ENCODE measurements at places on chromosomes 11 and 22.

DNA sequence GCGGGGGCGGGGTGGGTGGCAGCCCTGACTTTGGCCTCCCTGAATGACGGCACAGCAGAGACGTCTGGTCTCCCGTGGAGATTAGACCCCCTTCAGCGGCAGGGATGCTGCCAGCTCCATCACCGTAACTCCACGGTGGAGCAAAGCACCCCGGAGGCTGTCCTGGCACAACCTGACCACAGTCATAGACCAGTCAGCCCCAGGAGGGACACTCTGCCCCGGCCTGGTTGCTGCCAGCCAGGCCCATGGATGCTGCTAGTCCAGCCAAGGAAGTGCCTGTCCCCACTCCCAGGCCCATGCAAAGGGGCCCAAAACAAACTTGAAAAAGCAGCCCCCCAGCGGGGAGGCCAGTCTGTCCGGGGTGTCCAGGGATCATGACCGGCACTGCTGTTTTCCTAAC, 11.5 kb upstream of the ANO1 start:
- DNase-seq, result no peak

- no peak for DNase-seq
Measured at GRCh38 chr22:41508770-41509170, 35.5 kb downstream of the POLR3H start.

DNA sequence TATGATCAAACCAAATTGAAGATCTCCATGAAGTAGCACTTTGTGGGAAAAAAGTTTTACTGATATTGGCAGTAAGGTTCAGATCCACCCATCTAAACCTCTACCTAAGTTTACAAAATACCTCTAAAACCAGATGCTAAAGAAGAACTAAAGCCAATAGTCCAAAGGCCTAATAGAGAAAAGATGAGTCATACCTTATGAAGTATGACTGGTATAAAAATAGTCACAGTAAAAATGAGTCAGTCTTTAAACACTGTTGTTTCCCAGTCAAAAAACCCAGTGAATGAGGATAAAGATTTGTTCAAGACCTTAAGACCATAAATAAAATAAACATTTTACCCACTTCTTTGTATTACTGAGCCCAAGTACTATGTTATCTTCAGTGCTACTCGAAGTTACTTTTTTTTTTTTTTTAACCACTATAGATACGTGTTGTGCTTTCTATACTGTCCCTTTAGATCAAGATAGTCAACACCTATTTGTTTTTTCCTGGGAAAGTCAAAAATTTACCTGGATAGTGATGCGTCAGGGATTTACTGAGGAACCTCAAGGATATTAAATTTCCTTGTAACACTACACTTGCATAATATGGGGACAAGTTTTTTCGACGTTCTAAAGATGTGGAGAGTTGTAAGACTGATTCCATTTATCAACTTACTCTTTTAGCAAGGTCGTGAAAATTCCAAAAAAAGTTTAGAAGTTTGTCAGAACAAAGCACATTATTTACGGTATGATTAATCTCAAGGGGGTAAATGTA, 87.3 kb downstream of the CCDC73 start:
- no peak for DNase-seq

DNA sequence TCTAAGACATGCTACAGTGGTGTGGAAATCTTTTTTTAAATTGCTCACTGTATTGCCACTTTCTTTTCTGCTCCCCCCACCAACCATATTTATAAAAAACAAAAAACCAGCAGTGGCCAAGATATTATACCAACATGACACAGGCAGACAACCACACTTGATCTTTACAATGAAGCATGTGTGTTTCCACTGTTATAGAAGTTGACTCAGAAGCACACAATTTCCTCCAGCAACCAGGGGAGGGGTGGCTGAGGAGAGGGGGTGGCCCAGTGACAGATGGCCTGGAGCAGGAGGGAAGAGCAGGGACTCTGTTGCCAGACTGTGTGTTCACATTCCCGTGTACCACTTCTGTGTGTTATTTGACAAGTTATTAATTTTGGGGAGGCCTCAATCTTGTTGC, 14.8 kb downstream of the CD59 start:
- DNase-seq, result no peak

- DNase-seq, result no peak
Measured at GRCh38 chr22:41241133-41241676, 474 bp upstream of the CHADL start.

GRCh38 chr11:10930972-10931760, 73.3 kb upstream of the ZBED5 start:
- no peak for DNase-seq

DNA sequence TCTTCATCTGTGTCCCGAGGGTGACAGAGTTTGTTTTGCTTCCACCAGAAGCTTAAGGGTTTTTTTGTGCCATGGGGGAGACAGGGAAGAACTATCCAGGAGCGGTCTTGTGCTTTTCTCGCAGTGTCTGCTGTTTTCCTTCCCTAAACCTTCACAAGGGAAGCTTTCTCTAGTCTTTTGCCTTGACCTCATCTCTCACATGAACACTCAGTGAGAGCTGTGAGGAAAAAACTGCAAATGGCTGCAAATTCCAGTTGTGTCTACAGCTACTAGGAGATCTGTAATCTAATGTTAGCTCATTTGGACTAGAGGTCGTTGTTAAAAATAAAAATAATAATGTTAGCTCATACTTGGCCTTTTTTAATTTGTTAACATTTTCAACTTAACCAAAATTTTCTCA, 264.7 kb upstream of the SESN3 start:
- no peak for DNase-seq

DNA sequence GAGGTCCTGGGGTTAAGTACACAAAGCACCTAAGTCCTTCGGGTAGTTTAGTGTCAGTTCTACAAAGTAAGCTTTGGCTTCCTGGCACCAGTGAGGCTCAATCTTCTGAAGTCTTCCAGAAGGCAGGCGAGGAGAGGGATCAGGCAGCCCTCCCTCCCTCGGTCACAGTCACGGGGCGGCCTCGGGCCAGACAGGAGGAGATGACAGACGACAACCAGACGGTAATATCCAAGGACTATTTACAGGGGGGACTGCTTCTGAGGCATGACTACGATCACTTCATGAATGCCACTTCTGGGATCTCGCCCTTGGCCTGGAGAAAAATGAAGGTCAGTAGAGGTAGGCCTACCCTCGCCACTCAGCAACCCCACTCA, 383 bp upstream of the TMEM223 start:
- no peak for DNase-seq

GRCh38 chr11:2734181-2735052, 34.6 kb upstream of the KCNQ1OT1 start:
- DNase-seq, result no peak

GRCh38 chr22:43257549-43257948, 70.6 kb upstream of the TTLL12 start:
- DNase-seq, result no peak

DNA sequence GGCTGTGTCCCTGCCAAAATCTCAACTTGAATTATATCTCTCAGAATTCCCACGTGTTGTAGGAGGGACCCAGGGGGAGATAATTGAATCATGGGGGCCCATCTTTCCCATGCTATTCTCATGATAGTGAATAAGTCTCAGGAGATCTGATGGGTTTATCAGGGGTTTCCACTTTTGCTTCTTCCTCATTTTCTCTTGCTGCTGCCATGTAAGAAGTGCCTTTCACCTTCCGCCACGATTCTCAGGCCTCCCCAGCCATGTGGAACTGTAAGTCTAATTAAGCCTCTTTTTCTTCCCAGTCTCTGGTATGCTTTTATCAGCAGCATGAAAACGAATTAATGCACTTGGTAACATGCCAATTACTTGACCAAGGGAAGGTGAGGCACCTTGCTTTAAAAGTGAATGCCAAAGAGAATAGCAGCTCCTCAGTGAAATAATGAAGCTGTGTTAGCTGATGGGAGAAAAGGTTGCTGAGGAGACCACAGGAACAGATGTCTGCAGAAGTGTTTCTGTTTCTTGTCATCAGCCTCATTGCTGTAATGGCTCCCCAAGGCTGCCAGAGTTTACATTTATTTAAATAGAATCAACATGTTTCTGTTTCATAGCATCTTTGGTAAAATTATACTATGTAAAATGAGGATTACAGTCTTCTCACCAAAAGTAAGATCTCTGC, 89.0 kb upstream of the CD44 start:
- no peak for DNase-seq

DNA sequence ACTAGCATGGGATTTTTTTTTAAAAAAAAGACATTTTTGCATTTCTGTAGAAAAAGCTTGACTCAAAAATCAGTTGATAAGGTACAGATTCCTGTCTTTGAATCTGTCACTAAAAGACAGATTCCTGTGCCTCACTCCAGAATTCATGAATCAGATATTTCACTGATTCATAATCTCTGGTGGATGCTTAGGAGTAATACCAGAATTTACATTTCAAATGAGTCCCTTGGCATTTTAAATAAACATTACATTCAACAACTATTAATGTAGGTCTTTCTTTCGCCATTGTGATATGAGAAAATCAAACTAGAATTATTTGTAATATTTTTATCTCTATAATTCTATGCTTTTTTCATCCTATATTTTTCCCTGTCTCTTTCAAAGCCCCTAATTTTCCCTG, 128.3 kb downstream of the APIP start:
- no peak for DNase-seq

DNA sequence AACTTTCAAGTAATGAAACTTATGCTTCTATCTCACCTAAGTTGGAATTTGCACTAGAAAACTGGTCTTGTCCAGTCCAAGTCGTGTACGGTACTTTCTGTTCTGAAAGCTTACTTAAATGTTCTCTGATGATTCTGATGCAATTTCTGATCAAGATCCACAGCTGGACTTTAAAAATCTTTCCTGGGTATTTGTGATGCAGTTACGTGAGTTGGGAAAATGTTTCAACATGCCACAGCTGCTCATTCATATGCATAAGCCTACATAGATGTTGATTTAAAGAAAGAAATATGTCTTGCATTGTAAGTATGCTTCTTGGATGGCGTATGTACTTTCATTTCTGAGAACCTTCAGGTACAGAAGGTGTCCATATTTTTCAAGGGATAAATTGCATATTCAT, 493.7 kb upstream of the CCDC90B start:
- DNase-seq, result no peak

GRCh38 chr11:5238486-5238885, 4.2 kb upstream of the HBD start:
- no peak for DNase-seq

- no peak for DNase-seq
Measured at GRCh38 chr11:100397401-100397800, 289.7 kb upstream of the ARHGAP42 start.

- no peak for DNase-seq
Measured at GRCh38 chr11:94742665-94743064, 25.5 kb upstream of the AMOTL1 start.

GRCh38 chr11:110113505-110113904, 20.3 kb downstream of the ZC3H12C start:
- no peak for DNase-seq

GRCh38 chr11:73147771-73148681, 5.9 kb upstream of the FCHSD2 start:
- DNase-seq, result no peak

DNA sequence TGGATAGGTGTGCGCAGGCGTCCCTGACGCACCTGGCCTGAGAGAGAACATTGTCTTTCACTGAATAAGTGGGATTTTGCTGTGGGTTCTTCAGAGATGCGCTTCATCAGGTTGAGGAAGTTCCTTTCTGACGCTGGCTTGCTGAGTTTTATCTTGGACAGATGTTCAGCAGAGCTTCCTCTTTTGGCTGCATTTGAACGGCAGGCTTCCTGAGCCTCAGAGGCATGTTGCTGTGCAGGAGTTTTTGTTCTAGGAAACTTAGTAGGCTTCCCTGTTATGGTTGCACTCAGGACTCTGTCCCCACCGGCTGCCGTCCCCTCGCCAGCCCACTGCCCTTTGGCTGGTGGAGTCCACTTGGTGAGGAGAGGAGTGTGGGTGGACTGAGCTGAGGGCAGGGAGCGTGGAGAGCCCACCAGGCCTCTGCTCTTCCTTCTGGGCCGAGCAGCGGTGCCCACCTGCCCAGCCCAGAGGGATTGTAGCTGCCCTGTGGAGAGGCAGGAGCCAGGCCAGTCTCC, 17.2 kb downstream of the FRMD8 start:
- DNase-seq, result no peak

GRCh38 chr11:127390465-127390864, 389.9 kb upstream of the KIRREL3 start:
- no peak for DNase-seq

- no peak for DNase-seq
Measured at GRCh38 chr11:11512929-11513328, 108.9 kb downstream of the GALNT18 start.

DNA sequence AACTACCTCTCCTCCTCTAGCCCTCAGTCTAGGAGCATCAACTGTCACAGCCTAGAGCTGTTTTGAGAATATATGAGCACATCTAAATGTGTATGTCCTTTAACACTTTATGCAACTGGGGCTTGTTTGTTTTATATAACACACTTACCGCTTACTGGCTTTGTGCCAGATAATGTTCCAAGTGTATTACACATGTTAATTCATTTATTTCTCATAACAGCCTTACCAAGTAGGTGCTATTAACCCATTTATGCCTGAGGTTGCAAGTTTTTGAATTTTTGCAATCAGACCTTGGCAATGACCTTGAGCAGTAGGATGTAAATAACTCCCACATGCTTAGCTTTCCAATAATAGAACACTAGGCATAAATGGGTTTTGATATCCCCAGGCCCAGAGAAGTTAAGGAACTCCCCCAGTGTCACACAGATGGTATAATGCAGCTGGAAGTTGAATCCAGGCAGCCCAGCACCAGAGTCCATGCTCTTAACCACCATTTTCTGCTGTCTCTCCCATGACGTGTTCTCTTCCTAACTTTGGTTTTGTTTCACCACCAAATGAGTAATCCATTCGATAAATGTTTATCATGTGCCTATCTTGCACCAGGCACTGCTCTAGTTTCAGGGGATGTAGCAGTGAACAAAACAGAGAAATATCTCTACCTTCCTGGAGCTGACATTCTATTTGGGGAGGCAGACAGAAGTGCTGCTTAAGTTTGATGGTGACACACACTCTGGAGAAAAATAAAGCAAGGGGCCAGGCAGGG, 23.1 kb downstream of the PRDM11 start:
- DNase-seq, result no peak

DNA sequence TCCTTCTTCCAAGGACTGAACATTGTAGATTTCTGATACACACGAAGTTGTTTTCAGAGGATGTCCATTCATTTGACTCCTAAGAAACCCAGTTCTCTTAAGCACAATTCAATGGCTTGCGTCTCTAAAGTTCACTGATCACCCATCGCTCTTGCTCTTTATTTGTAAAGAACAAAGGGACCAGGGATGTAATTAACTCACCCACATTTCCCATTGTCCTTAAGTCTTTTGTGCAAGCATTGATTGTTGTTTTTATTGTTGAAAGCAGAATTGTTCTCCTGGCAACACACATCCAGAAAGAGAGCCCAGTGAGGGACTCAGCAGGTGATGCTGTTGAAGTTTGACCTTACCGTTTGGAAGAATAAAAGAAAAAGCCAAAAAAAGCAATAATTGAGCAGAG, 59.2 kb downstream of the SPON1 start:
- no peak for DNase-seq

GRCh38 chr11:111327908-111328624, 29.7 kb downstream of the POU2AF3 start:
- DNase-seq, result no peak

Data from D721Med (cell line).